ENCODE measurements at places on chromosomes 2 and 18.

DNA sequence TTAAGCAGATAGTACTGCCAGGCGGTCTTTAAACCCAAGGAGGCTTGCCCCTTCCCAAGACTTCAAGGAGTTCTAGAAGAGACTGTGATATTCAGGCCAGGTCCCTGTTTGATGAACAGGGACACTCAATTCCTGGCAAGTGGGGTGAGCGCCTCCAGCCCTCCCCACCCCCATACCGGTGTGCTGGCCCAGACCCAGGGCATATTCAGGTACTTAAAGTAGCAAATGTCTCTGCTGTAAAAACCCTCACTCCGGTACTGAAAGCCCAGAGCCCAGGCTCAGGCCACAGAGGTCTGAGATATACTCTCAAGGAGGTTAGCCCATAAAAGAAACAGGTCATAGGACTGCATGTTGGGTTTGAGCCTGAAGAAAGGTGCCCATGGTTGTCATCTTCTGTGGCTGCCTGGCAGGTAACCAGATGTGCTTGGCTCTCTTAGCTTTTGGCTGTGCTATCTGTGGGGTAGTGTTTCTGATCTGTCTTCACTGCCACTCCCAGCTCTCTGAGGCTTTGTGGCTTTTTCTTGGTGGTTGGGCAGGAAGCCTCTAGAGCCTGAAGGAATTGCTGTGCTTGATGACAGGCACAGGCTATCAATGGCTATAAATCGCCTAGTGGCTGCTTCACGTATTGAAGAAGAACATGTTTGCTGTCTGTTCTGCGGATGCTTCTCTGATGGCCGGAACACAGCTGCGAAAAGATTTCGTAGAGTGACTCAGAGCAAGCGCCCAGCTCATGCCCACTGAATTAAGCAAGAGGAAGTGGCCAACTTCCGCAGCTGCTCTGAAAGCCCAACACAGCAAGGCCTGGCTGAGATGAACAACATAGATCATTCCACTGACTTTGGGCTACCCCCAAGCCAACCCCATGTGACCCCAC lies 63.3 kb upstream of the ALPP start:
- peak; percentile 20 for DNase-seq

GRCh38 chr2:233597522-233597921 lies 19.9 kb upstream of the UGT1A8 start:
- no peak for DNase-seq

DNA sequence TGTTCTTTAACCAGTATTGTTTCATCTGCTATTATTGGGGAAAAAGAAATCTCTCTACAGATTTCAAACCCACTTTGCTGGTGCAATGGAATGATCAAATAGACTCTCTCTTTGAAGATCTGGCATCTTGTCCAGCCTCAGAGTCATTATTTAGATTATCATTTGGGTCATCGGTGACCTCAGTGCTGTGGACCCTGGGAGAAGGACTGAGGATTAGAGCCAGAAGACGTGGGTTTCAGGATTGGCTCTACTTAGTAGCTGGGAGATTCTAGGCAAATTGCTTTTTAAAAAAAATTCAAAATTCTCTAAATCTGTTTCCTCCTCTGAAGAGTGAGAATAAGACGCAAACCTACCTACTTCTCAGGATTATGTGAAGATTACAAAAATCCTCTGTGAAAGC lies 107.6 kb upstream of the CTAGE1 start:
- no peak for DNase-seq

DNA sequence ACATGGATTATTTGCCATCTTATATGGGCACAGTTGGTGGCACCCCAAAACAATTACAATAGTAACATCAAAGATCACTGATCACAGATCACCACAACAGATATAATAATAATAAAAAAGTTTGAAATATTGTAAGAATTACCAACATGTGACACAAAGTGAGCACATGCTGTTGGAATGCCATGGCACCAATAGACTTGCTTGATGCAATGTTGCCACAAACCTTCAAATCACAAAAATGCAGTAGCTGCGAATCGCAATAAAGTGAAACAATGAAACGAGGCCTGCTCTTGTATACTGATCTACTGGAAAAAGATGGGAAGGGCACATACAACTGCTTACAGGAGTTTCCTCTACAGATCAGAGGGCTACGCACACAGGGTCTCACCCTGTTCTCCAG lies 32.2 kb upstream of the AMMECR1L start:
- no peak for DNase-seq

DNA sequence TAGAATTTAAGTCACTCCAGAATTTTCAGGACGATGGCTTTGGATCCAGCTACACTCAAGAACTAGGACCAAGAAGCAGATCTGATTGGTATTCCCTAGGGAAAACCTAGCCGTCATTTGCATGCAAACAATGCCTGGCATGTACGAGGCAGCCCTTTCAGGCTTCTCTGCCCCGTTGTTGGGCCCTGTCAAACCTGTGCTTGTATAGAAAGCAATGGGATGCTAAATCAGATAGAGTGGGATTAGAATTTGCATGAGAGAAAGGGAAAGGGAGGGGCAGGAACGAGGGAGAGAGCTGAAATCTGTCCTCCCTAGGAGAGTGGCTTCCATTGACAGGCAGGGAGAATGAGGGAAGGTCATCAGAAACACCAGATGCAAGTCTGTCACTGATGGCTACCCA lies 28.6 kb downstream of the ARID5A start:
- DNase-seq, result no peak

DNA sequence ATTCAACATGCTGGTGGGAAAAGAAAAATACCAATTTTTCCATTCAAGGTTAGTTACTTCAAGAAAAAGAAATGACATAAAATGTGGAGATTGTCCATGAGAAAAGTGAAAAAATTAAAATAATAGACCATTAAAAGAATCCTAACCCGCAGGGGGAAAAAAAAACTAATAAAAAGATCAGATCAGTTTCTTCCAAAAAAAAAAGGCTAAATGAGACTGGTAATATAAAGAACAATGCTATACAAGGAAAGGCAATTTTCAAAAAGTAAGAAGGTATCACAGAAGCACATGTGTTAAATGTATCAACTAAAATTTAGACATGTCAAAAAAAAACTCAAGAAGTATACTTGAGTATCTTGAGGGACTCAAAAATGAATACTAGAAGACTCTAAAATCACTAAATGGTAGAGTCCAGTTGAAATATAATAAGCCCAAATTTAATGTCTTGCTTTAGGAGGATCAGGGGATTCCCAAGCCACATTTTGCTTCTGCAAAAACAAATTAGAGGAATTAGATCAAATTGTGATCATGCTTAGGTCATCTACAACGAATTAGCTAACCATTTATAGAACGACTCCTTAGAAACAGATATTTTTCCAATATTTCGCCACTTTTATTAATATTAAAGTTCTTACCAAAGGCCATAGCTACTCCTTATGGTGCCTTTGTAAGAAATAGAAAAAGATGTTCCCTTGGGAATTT lies 35.8 kb upstream of the GLS start:
- DNase-seq, result no peak

DNA sequence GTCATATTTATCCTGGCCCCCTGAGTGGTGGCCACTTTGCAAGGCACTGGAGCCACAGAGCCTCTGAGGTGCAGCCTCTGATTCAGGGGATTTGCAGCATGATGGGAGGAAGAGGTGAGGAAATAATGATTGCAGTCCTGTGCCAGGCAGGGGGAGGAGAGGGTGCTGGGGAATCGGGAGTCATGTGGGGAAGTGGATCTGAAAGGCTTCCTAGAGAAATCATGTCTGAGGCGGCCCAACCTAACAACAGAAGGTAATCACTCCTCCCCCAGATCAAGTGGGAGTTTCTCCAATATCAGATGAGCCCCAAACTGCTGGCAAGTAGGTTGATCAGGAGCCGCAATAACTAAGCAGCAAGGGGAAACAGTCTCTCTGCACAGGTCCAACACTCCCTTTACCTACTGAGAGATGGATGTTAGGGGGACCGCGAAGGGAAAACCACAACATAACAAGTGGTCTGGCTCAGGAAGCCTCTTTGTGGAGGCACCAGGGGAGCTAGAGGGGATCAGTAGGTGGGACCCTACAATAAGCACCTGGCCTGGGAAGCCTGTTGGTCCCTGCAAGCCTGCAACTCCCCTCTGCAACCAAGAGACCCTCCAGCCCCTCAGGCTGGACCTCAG lies 71.8 kb upstream of the NPAS2 start:
- no peak for DNase-seq

- DNase-seq, result no peak
Observed at GRCh38 chr18:69308619-69309018, 92.1 kb upstream of the DOK6 start.

DNA sequence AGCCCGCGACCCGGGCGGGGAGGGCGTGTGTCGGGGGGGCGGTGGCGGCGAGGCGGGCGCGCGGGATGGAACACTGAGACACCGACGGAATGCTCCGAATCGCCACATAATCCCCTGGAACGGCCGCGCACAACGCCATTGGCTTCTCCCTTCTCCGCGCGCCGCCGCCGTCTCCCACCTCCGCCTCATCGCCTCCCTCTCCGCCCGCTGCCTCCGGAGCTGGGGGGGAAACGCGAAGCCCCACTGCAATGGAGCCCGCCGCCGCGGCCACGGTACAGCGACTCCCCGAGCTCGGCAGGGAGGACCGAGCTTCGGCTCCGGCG lies at the start of gene PHLPP1:
TSS of gene PHLPP1 (plus strand) at position 106 of the 323 bp plus-strand sequence. CDS start at position 249, 143 bp downstream.
- no peak for DNase-seq

DNA sequence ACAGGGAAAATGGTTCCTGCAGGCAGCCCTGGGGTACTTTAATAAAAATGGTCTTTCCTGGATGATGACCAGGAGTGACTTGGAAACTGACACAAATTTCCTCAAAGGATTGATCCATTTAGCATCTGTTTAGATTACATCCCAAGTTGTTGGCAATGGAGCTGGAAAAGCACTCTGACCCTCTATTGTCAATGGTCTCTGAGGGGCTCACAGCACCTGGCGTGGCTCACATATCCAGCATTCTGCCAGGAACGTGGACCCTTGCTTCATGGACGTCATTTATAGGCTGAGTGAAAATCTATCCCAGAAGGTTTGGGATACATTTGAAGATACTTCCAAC lies 43.8 kb downstream of the SERTAD2 start:
- no peak for DNase-seq

DNA sequence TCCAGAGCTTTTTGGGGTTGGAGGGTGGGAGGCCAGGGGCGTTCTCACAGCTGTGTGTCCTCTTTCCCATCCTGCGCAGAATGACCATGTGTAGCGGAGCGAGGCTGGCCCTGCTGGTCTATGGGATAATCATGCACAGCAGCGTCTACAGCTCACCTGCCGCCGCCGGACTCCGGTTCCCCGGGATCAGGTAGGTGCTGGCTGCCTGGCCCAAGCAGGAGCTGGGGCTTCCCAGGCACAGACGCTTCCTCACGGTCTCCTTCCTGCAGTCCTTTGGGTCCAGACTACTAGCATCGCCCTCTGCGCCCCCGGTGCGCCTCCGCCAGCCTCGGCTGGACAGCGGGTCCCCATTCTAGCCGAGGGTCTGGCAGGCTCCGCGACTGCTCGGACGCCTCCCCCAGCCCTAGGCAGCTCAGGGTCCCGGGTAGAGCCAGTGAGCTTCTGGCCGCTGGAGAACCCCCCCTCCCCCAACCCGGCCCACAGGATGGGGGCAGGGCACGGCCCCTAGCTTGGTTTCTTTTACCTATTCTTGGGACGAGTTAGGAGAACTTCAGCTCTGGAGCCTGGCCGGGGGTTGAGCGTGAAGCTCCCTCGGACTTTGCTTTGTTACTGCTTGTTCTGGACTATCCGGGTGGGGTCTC lies 756 bp downstream of the ADCYAP1 start:
- DNase-seq, result no peak

DNA sequence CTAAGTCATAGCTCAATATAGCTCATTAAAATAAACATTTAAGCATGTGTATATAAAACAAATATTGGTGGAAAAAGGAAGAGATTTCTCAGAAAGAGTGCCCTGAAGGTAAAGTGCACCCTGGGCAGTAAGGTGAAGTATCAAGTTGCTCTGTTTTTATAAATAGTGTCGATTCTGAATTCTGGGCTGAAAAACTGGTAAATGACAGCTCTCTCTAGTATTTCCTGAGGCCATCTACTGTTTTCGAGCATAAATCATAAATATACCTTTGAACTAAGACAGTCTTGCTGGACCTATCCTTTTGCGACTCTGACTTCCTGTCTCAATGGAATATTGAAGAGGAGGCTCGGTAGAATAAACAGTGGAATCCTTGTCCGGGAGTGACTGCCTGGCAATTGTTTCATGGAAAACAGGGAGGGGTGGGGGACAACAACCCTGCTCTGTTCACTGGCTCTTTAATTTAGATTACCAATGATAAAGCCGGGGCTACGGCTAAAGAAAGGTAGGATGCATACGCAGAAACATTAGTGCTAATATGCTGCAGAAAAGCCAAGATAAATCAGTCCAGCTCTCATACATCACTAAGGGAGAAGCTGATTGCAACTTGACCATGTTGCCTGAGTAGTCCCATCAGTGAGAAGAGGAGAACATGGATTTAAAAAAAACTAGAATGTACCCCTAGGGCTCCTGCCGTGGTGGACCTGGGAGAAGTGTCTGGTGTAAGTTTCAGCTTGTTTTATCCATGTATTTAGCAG lies 124.1 kb downstream of the RAPGEF4 start:
- DNase-seq, result peak; percentile 46

- DNase-seq, result no peak
Observed at GRCh38 chr18:77872166-77872565, 622.5 kb downstream of the GALR1 start.

GRCh38 chr18:79603321-79604204 lies 76.0 kb upstream of the CTDP1 start:
- DNase-seq, result no peak

DNA sequence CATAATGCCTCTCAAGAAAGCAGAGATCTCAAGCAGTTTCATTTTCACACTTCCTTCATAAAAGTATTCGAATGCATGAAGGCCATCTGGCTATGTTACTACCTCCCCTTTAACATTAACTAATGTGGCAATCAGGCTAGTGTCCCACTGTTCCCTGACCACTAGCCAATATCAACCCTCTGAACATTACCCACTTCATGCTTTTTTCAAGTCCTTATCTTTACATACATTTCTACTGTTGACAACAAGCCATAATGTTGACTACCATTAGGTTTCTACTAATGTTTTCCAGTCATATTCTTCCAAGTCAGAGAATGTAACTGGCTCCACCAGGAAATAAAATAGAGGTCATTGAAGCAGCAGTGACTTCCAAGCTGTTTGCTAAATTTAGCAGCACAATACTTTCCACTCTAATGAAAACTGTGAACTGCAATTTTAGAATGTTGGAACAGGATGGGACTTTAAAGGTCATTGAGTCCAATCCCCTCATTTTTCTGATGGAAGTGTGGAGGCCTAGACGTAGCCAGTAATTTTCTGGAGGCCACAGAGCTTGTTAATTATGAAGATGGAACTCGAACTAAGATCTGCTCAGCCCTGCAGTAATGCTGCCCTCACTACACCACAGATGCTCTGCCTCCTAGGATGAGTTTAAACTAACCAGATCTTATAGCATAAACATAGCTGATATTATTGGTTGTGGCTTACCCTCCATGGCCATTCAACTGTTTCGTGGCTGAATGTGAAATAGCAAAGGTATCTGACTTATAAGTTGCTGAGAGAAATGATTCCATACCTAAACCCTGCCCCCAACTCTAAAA lies 630 bp upstream of the PPP1R1C start:
- DNase-seq, result no peak

GRCh38 chr18:63422864-63423304 lies 608 bp upstream of the VPS4B start:
- no peak for DNase-seq

- no peak for DNase-seq
Observed at GRCh38 chr2:51194656-51195055, 162.7 kb upstream of the NRXN1 start.

Data from small intestine (tissue), 16 donors.